ENCODE measurements at places on chromosomes 3 and 15. TPM values are rescaled to one million over a fixed set of nuclear protein-coding genes. Genes with fewer than 3 reads are reported as not detected.

The FAH gene
- 14.9 TPM for total RNA-seq

The GPR27 gene
- total RNA-seq: 2.5 TPM

The SKOR1 gene
- 0.58 TPM for total RNA-seq

DNA sequence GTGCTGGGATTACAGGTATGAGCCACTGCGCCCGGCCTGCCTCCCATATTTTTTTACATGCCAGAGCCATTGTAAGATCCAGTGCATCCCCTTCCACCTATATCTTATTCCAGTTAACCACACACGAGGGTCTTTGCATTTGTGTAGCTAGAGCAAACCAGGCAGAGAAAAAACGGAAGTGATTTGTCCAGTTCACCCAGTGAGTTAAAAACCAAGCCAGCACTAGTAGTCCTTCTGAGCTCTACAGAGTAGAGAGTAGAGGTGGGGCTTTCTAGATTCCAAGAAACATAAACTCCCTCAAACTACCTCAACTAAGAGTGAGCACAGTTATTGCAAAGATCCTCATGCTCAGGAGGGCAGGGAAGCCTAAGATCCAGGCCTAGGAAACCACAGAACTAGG is 34.7 kb downstream of the TMEM158 start:
- DNase-seq: no peak
- no peak overlapping the region for H3K27ac ChIP-seq
- no peak overlapping the region for H3K4me3 ChIP-seq

- H3K36me3 ChIP-seq: peaks cover 29% of the 10 kb centered on the region
- no peaks in the 10 kb centered on the region for H3K27me3 ChIP-seq
- no peaks in the 10 kb centered on the region for H3K4me1 ChIP-seq
- DNase-seq: no peak
- no peak overlapping the region for H3K27ac ChIP-seq
- no peak overlapping the region for H3K4me3 ChIP-seq
Measured at GRCh38 chr3:42572278-42572677, 9.5 kb downstream of the SEC22C start.

DNA sequence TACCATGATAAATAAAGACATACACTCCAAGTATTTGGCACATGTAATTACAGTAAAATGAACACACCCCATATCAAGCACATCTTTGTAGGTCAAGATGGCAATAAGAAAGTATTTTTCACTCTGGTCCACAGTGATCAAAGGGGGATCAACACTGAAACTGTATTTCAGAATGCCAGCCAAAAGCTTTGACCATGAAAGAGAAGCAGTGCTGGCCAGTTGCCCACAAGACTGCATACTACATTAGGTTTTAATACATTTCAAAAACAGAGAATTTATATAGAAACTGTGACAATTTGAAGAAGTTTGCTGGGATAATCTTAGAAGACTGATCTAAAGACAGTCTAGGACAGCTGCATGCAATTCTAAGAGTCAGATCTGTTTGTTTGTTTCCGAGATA is 1035.3 kb downstream of the FHIT start:
- no peaks in the 10 kb centered on the region for H3K27me3 ChIP-seq
- no peak overlapping the region for H3K4me3 ChIP-seq
- H3K27ac ChIP-seq: no peak overlapping the region

GRCh38 chr3:144287001-144287400 is 315.4 kb downstream of the DIPK2A start:
- no peaks in the 10 kb centered on the region for H3K27me3 ChIP-seq
- no peak overlapping the region for H3K4me3 ChIP-seq
- DNase-seq: no peak
- H3K4me1 ChIP-seq: peaks cover 7% of the 10 kb centered on the region
- H3K27ac ChIP-seq: no peak overlapping the region

GRCh38 chr3:169894110-169894509 is 17.3 kb upstream of the SAMD7 start:
- no peaks in the 10 kb centered on the region for H3K36me3 ChIP-seq
- H3K27me3 ChIP-seq: no peaks in the 10 kb centered on the region
- no peak overlapping the region for H3K4me3 ChIP-seq
- no peak for DNase-seq

DNA sequence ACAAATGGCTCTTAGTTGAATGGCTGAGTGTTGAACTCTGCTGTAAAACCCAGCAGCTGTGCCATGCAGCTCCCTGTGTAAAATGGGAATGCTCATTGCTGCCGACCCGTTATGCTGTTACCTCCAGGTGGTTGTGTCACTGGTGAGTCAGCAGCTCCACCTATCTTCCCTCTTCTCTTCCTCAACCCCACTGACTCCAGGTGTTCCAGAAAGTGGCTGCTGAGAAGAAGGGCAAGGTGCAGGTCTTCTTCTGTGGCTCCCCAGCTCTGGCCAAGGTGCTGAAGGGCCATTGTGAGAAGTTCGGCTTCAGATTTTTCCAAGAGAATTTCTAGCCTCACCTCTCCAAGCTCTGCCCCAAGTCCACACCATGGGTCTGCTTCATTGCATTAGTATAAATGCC is 41.9 kb downstream of the NOX5 start:
- H3K27me3 ChIP-seq: no peaks in the 10 kb centered on the region
- DNase-seq: no peak
- H3K4me3 ChIP-seq: no peak overlapping the region
- H3K36me3 ChIP-seq: no peaks in the 10 kb centered on the region
- H3K4me1 ChIP-seq: peaks cover 8% of the 10 kb centered on the region

DNA sequence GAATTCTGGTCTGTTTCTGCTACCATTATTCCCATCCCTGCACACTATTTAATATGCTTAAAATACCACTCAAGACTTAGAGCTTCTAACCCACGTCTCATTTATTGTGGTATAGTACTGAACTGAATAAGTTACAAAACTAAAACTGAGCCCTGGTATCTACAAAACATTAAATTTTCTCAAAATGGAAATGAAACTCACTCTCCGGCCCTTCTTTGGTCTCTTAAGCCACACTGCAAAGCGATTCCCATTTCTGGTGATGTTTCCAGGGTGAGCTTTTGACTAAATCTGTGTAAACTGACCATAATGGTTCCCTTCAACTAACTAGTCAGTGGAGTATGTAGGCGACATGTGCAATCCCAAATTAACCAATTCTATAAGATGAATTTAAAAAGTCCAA is 18.6 kb downstream of the KPNA4 start:
- peaks cover 20% of the 10 kb centered on the region for H3K4me1 ChIP-seq
- no peaks in the 10 kb centered on the region for H3K36me3 ChIP-seq
- H3K27ac ChIP-seq: no peak overlapping the region
- no peaks in the 10 kb centered on the region for H3K27me3 ChIP-seq
- no peak for DNase-seq

- DNase-seq: no peak
- no peaks in the 10 kb centered on the region for H3K27me3 ChIP-seq
- no peaks in the 10 kb centered on the region for H3K36me3 ChIP-seq
Measured at GRCh38 chr3:180295811-180296210, 259.1 kb upstream of the PEX5L start.

- H3K27ac ChIP-seq: peak overlapping the region; percentile 65
- no peak overlapping the region for H3K4me3 ChIP-seq
- H3K4me1 ChIP-seq: peaks cover 78% of the 10 kb centered on the region
Measured at GRCh38 chr3:16482770-16483531, 30.5 kb downstream of the RFTN1 start.
